ENCODE measurements at places on chromosomes 5 and 9.

- H3K4me1 ChIP-seq: no peaks in the 10 kb centered on the region
- no peaks in the 10 kb centered on the region for H3K27me3 ChIP-seq
These were observed 201.8 kb upstream of the ZNF608 start for GRCh38 chr5:124948062-124948753.

DNA sequence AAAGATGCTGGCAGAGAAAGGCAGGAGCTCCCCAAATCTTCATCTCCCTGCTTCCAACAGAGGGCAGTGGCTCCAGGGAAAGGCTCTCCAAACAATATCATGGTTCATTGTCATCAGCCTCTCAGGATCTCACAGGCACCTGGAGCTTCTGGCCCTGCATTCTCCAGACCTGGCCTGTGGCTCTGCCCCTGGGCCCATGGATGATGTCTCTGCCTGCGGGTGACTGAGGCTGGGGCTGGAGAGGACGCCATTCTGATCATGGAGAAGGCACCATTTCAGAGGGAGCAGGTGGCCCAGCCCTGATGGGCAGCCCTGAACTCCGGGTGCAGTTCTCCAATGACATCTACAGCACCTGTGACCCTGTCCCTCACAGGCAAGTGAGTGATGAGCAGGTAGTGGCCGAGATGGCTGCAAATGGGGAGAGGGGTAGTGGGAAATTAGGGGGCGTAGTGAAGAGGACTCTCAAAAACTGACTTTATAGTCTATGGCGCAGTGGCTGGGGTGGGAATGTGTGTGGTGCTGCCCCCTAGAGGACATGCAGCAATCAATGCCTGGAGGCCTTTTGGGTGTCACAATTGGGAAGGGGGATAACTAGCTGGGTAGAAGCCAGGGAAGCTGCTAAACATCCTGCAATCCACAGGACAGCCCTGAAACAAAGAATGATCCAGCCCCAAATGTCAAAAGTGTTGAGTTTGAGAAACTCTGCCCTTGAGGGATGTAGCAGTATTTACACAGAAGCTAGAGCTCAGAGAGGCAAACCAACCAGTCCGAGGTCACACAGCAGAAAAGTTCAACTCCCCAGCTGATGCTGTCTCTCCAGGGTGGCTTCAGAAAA is 3.2 kb downstream of the SH3PXD2B start:
- peak; percentile 56 for DNase-seq
- H3K4me1 ChIP-seq: peaks cover 21% of the 10 kb centered on the region
- peaks cover 16% of the 10 kb centered on the region for H3K36me3 ChIP-seq
- peak overlapping the region; percentile 66 for H3K27ac ChIP-seq
- H3K27me3 ChIP-seq: no peaks in the 10 kb centered on the region

GRCh38 chr5:175003531-175003930 is 279.1 kb downstream of the MSX2 start:
- peaks cover 21% of the 10 kb centered on the region for H3K27me3 ChIP-seq
- no peaks in the 10 kb centered on the region for H3K36me3 ChIP-seq
- H3K4me1 ChIP-seq: no peaks in the 10 kb centered on the region
- DNase-seq: no peak
- no peak overlapping the region for H3K27ac ChIP-seq
- H3K4me3 ChIP-seq: no peak overlapping the region

- H3K27ac ChIP-seq: peak overlapping the region; percentile 67
- no peaks in the 10 kb centered on the region for H3K27me3 ChIP-seq
- peak; percentile 95 for DNase-seq
- no peak overlapping the region for H3K4me3 ChIP-seq
These were observed 13.9 kb downstream of the NINJ1 start for GRCh38 chr9:93119953-93120845.

GRCh38 chr9:35257986-35258659 is 96.3 kb downstream of the UNC13B start:
- H3K27ac ChIP-seq: no peak overlapping the region
- no peaks in the 10 kb centered on the region for H3K4me1 ChIP-seq
- H3K4me3 ChIP-seq: no peak overlapping the region
- no peak for DNase-seq
- no peaks in the 10 kb centered on the region for H3K27me3 ChIP-seq
- H3K36me3 ChIP-seq: no peaks in the 10 kb centered on the region

- H3K4me1 ChIP-seq: peaks cover 13% of the 10 kb centered on the region
- no peak overlapping the region for H3K4me3 ChIP-seq
- DNase-seq: no peak
These were observed 3.7 kb downstream of the SLC31A2 start for GRCh38 chr9:113154471-113154870.

- no peak overlapping the region for H3K27ac ChIP-seq
- H3K36me3 ChIP-seq: no peaks in the 10 kb centered on the region
- DNase-seq: no peak
These were observed 483.4 kb upstream of the KIF2A start for GRCh38 chr5:61822584-61822983.

GRCh38 chr9:95021166-95021886 is 294.8 kb downstream of the AOPEP start:
- H3K27me3 ChIP-seq: no peaks in the 10 kb centered on the region
- peaks cover 69% of the 10 kb centered on the region for H3K36me3 ChIP-seq
- DNase-seq: no peak
- peaks cover 77% of the 10 kb centered on the region for H3K4me1 ChIP-seq
- H3K27ac ChIP-seq: peak overlapping the region; percentile 94
- H3K4me3 ChIP-seq: no peak overlapping the region

DNA sequence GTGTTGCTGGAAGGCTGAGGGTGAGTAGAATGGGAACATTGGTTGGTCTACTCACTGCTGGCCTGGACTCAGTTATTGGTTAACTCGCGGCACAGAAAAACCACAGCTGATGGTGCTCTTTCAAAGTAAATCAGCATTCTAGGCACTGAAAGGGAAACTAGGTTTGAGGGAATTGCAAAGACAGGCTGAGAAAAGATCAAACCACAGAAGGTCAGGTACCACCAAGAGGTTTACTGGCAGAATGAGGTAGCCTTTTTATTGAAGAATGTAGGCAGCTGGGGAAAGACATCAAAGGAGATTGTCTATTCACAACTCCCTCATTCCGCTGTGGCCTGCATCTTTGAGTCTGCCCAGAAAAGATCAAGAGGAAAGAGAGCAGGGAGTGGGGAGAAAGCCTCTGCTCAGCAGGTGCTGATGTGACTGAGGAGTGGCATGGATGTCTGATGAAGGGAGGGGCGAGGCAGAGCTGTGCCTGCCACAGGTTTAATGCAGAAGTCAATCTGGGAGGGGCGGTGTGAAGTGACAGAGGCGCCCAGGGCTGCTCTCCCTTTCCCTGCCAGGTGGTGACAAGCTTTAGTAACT is 255.5 kb downstream of the MAN2A1 start:
- no peaks in the 10 kb centered on the region for H3K27me3 ChIP-seq
- no peaks in the 10 kb centered on the region for H3K36me3 ChIP-seq
- H3K4me3 ChIP-seq: no peak overlapping the region
- no peak for DNase-seq
- H3K4me1 ChIP-seq: no peaks in the 10 kb centered on the region

GRCh38 chr5:55763746-55764420 is 26.0 kb downstream of the DDX4 start:
- no peaks in the 10 kb centered on the region for H3K36me3 ChIP-seq
- no peak overlapping the region for H3K4me3 ChIP-seq
- no peaks in the 10 kb centered on the region for H3K4me1 ChIP-seq
- H3K27ac ChIP-seq: no peak overlapping the region

GRCh38 chr9:34686732-34687131 is 4.3 kb downstream of the CCL19 start:
- H3K27ac ChIP-seq: no peak overlapping the region
- H3K4me1 ChIP-seq: no peaks in the 10 kb centered on the region
- no peak for DNase-seq
- H3K4me3 ChIP-seq: no peak overlapping the region
- H3K27me3 ChIP-seq: no peaks in the 10 kb centered on the region
- no peaks in the 10 kb centered on the region for H3K36me3 ChIP-seq

DNA sequence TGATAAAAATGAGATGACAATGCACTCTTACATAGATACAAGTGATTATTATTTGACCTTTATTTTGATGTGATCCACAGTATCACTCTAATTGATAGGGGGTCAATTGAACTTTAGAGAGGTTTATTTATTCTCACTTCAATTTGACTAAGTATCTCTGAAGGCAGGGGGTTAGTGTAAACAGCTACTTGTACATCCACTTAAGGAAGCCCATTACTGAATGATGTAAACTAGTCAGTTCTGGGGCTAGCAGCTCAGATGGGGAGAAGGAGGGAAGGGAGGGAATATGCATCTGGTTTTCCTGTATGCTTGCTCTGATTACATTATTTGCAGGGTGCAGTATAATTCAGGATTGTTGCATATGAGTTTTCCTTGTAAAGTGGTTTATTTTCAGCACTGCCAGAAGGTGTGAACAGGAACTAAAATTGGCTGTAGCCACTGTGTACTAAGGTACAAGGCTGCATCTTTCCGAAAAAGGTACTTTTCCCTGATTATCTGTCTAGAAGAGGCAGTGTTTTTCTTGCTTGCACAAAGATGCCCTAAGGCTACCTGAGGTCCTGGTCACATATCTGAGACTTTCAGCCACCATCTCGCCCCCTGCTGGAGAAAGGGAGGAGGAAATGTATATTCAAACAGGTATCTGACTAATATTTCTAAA is 51.2 kb downstream of the MRPS27 start:
- no peaks in the 10 kb centered on the region for H3K4me1 ChIP-seq
- H3K4me3 ChIP-seq: no peak overlapping the region
- H3K27ac ChIP-seq: no peak overlapping the region
- DNase-seq: no peak
- no peaks in the 10 kb centered on the region for H3K27me3 ChIP-seq

GRCh38 chr9:134156564-134157377 is 7.6 kb downstream of the RNU6ATAC start:
- no peaks in the 10 kb centered on the region for H3K4me1 ChIP-seq
- no peak overlapping the region for H3K27ac ChIP-seq
- peaks cover 61% of the 10 kb centered on the region for H3K36me3 ChIP-seq
- no peak overlapping the region for H3K4me3 ChIP-seq
- DNase-seq: no peak
- no peaks in the 10 kb centered on the region for H3K27me3 ChIP-seq

GRCh38 chr5:174531782-174532191 is 192.6 kb upstream of the MSX2 start:
- peak overlapping the region; percentile 84 for H3K27ac ChIP-seq
- no peaks in the 10 kb centered on the region for H3K36me3 ChIP-seq
- peaks cover 54% of the 10 kb centered on the region for H3K4me1 ChIP-seq
- H3K27me3 ChIP-seq: no peaks in the 10 kb centered on the region
- H3K4me3 ChIP-seq: no peak overlapping the region

DNA sequence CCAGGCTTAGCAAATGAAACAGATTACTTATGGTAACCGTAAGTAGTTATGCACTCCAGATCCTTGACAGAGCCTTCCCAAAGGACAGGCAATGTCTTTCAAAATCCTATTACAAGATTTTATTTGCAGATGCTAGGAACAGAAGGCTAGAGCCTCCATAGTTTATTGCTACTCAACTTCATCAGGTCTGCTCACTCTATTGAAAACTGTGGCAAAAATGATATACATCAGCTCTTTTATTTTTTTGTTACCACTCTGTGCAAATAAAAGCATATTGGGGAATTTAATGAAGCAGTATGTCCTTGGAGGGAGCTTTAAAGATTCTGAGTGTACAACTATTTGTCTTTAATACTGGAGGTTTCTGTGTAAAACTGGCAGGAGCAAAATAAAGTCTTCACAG is 46.5 kb downstream of the SLC44A1 start:
- no peaks in the 10 kb centered on the region for H3K27me3 ChIP-seq
- H3K27ac ChIP-seq: no peak overlapping the region
- no peaks in the 10 kb centered on the region for H3K36me3 ChIP-seq
- DNase-seq: no peak

DNA sequence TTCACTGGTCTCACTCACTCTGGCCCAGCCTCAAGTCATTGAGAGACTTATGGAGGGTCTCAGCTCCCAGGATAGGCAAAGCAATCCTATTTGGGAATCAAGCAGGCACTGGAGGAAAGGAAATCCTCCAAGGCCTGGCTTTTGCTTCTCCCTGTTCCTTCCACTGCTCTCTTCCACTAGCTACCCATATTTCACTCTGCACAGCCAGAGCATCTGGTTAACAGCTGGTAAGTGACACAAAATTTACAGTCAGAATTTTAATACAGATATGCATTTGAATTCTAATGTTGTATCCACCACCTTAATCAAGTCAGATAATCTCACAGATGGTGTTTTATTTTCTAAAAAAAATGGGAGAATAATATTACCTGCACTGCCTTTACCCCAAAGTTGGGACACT is 868 bp upstream of the C1QTNF2 start:
- H3K4me1 ChIP-seq: no peaks in the 10 kb centered on the region
- no peaks in the 10 kb centered on the region for H3K36me3 ChIP-seq
- no peak overlapping the region for H3K4me3 ChIP-seq
- H3K27ac ChIP-seq: no peak overlapping the region
- DNase-seq: no peak

DNA sequence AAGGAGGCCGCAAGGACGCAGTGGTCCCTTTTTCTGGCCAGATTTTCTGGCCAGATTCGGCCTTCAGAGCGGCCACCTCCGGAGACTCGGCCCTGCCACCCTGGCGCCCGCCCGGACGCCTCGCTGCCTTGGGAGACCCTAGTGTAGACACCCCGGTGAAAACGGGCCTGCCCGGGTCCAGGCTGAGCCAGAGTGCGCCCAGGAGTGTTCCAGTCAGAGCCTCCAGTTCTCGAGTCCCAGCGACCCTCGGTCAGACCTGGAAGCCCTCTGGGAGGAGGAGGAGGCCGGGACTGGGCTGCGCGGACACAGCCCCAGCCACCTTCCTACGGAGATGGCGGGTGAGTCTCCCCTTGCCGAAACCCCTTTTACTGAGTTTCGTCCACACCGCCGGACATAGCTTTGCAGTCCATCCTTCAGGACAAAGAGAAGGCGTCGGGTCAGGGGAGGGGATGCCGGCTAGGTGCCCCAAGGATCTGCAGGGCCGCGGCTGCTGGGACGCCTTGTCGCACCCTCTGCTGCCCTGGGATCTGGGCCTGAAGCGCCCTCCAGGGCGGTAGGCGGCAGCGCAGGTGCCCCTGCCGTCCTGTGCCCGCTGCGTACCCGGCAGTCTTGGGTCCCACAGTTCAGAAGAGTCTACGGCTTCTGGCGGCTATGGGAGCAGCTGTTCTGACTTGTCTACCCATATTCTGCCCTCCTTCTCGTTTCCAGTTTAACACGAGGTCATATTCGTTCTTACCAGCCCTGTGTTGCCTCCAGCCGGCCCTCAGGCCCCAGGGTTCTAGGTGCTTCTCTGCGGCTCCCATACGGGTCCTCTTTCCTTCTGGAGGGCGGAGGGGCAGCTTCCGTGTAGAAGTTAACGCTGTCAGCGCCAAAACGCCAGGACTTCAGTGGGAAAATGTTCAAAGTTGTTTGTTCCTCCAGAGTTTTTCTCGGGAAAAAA is 1771.7 kb upstream of the CDH9 start:
- no peaks in the 10 kb centered on the region for H3K36me3 ChIP-seq
- no peaks in the 10 kb centered on the region for H3K27me3 ChIP-seq
- peak; percentile 47 for DNase-seq
- no peak overlapping the region for H3K4me3 ChIP-seq
- H3K4me1 ChIP-seq: peaks cover 10% of the 10 kb centered on the region
- no peak overlapping the region for H3K27ac ChIP-seq

- peak; percentile 50 for DNase-seq
- no peaks in the 10 kb centered on the region for H3K4me1 ChIP-seq
- H3K4me3 ChIP-seq: no peak overlapping the region
These were observed 9.0 kb downstream of the CCDC69 start for GRCh38 chr5:151214614-151215545.

Data from RWPE2 (cell line).